Foreskin keratinocyte (primary cell): ENCODE measurements at places on chromosomes 3 and 15. TPM values are rescaled to one million over a fixed set of nuclear protein-coding genes. Genes with fewer than 3 reads are reported as not detected.
A peak's percentile ranks its signal among the peaks of the same experiment; 100 is the strongest.

AADAC gene
- total RNA-seq, result not detected in 2 replicates

SEMA6D gene
- 0.74 and 1.2 TPM in 2 replicates for total RNA-seq

EFCAB12 gene
- total RNA-seq, result 0.24 and 0.32 TPM in 2 replicates

FOXL2 gene
- total RNA-seq, result 0.42 and 0.88 TPM in 2 replicates

CBLB gene
- total RNA-seq, result 5.3 and 8.2 TPM in 2 replicates

GPR176 gene
- 46.2 and 49.1 TPM in 2 replicates for total RNA-seq

TRIM71 gene
- not detected in 2 replicates for total RNA-seq

TIPIN gene
- total RNA-seq, result 16.0 and 16.6 TPM in 2 replicates

ARID3B gene
- 7.9 and 8.6 TPM in 2 replicates for total RNA-seq

SLC28A2 gene
- not detected in 2 replicates for total RNA-seq

LIPH gene
- 0.03 and 0.07 TPM in 2 replicates for total RNA-seq

GOLGA6L7 gene
- total RNA-seq, result not detected in 2 replicates

LYZL4 gene
- total RNA-seq, result not detected in 2 replicates

PRRT3 gene
- total RNA-seq, result 1.5 and 1.9 TPM in 2 replicates

TTLL13 gene
- total RNA-seq, result 0.07 TPM in 1 of 2 replicates, not detected in the other

DNA sequence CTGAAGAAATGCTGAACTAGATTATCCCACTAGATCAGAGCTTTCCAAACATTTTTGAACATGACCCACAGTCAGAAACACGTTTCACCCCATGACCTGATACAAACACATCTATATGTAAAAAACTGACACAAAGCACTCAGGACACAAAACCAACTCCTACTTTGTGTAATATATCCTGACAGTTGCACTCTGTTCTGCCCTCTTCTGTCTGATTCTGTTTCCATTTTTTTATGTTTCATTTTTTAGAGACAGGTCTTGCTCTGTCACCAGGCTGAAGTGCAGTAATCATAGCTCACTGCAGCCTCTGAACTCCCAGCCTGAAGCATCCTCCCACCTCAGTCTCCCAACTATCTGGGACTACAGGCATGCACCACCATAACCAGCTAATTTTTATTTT is 15.8 kb upstream of the RFTN1 start:
- no peak for DNase-seq

- no peak for DNase-seq
Observed at GRCh38 chr3:150145659-150146058, 175.0 kb upstream of the PFN2 start.

- no peak for DNase-seq
Observed at GRCh38 chr3:151330899-151331298, 1.6 kb upstream of the P2RY13 start.

- no peak for DNase-seq
Observed at GRCh38 chr3:42605546-42606173, 5.2 kb downstream of the NKTR start.

DNA sequence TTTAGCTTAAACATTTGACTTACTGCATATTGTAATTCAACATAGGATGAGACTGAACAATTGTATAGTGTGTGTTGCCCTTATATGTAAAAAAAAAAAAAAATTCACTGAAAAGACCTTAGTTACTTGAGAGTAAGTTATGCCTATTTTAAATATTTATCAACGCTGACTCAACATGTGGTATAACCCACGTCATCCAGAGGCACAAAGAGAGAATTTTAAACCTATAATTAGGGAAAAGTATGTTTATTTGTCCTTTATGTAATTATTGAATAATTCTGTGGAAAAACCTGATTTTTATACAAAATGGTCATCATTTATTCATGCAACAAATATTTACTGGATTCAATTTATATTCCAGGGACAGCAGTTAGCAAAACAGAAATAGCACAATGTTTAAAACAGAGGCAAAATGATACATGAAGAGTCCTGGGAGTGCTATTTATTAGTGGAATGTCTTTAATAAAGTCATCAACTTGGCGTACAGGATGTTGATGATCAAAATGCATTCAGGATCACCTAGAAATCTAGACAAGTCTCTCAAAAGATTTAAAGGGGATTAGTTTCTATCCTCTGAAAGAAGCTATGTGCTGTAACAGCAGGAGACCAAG is 223.7 kb downstream of the PCCB start:
- no peak for DNase-seq

- DNase-seq, result no peak
Observed at GRCh38 chr3:128561504-128561903, 68.5 kb upstream of the GATA2 start.

DNA sequence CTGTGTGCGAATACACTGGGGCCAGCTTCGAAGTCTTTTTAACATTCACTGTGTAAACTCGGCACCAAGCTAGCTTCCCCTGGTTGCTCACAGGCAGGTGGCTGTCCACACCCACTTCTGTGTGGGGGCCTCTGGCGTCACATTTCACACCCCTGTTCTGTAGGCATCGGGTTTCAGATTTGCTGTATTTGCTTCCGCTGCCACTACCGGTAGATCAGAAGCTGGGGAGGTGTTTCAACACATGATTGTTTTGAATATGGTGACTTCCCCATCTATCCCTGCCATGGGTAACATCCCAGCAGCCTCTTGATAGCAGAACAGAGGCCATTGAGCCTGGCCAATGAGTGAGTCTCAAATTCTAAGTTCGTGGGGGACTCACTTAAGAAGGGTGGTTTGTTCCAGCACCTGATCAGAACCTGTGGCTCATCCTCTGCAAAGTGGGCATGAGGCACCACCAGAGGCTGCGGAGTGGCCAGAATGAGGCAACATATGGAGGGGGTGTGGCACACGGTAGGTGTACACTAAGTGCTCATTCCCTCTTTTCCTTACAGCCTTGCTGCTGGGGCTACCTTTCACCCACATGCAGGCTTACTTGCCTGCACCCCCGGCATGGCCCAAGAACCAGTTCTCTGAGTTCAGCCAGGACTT is 61.5 kb downstream of the IQSEC1 start:
- no peak for DNase-seq

- no peak for DNase-seq
Observed at GRCh38 chr3:13582366-13583250, 33.7 kb downstream of the FBLN2 start.

GRCh38 chr3:50524746-50525145 is 21.3 kb upstream of the CACNA2D2 start:
- DNase-seq, result no peak

- DNase-seq, result no peak
Observed at GRCh38 chr3:79968418-79968817, 200.6 kb upstream of the ROBO1 start.

- no peak for DNase-seq
Observed at GRCh38 chr3:87088430-87088992, 97.6 kb upstream of the VGLL3 start.

- DNase-seq, result no peak
Observed at GRCh38 chr15:90130291-90130690, 28.0 kb upstream of the IDH2 start.

GRCh38 chr15:32222716-32223115 is 180.4 kb downstream of the GOLGA8K start:
- DNase-seq, result no peak

- DNase-seq, result no peak
Observed at GRCh38 chr3:55554634-55555425, 67.7 kb upstream of the WNT5A start.

DNA sequence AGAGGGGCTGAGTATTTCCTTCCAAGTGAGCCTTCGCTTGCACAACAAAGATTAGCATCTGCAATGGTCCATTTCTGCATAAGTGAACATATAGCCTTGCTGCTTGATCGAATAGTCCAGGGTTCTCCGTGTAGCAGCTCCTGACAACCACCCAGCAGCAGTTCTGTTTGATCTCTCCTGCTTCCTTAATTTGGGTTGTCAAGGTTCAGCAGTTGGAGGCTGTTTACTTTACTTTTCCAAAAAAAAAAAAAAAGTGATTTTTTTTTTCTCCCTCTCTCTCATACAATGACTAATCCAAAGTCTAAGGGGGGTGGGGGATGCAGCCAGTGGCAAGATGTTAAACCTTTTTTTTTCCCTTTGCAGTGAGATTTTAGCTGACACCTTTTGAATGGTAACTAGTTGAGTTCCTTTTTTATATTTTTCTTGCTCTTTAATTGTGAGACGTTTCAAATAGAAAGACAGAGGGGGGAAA is 3.6 kb downstream of the FOXP1 start:
- no peak for DNase-seq

- no peak for DNase-seq
Observed at GRCh38 chr3:173785004-173785403, 387.5 kb downstream of the NLGN1 start.

DNA sequence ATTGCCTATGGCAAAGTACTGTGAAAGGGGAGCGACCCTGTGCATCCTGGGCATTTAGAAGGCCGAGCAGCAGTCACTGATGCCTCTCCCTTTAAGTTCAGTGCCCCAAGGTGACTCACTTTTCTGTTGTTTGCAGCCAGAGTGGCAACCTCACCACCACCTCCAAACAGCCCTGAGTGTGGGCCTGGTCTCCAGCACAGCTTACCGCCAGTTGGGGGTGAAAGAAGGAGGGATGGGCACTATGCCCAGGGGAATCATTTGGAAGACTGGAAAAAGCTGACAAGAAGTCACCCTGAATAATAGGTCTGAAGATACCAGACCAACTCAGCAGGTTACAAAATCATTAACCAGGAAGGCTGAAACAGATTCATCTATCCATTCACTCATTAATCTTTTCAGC is 571.8 kb downstream of the EPHB1 start:
- no peak for DNase-seq

- DNase-seq, result no peak
Observed at GRCh38 chr3:120796976-120797375, 54.4 kb downstream of the GTF2E1 start.

DNA sequence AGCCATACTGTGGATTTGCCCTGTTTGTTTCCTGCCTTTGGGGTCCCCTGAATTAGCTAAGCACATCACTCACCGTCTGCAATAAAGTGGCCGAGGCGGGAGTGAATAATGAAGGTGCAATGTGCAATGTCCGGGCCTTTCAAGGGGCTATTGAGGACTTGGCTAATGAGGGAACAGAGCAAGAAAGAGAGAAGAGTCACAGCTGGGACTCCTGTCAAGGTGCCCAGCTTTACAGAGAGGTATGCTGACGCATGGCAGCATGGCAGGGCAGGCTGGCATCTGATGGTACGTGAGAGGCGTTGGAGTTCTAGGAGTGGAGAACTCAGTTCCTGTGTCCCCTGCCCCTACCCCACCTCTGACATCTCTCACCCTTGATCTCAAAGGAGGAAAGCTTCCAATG is 13.8 kb upstream of the ATP2B2 start:
- DNase-seq, result no peak

DNA sequence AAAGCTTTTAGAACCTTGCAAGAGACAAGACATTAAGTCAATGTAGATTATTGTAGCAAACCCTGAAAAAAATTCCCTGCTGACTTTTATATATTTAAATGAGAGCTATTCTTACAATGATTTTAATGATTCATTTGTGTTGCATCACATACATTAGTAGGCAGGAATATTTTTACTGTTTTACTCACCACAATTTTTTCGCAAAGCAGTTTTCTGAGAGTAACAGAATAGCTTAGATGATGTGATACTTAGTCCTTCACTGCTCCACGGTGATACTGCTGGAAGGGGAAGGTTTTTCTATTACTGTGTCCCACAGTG is 43.9 kb upstream of the CLRN1 start:
- no peak for DNase-seq

GRCh38 chr3:107345822-107346405 is 31.3 kb upstream of the CCDC54 start:
- DNase-seq, result no peak

- DNase-seq, result no peak
Observed at GRCh38 chr15:24684313-24684712, 8.7 kb downstream of the NPAP1 start.

DNA sequence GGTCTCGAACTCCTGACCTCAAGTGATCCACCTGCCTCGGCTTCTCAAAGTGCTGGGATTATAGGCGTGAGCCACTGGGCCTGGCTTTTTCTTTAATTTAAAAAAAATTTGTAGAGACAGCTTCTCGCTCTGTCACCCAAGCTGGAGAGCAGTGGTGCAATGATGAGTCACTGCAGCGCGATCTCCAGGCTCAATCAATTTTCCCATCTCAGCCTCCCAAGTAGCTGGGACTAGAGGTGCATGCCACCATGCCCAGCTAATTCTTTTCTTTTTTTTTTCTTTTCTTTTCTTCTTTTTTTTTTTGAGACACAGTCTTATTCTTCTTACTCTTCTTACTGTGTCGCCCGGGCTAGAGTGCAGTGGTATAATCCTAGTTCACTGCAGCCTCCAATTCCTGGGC is 19.8 kb downstream of the TUBGCP4 start:
- DNase-seq, result no peak

GRCh38 chr3:50427217-50427616 is 67.9 kb upstream of the TMEM115 start:
- no peak for DNase-seq

DNA sequence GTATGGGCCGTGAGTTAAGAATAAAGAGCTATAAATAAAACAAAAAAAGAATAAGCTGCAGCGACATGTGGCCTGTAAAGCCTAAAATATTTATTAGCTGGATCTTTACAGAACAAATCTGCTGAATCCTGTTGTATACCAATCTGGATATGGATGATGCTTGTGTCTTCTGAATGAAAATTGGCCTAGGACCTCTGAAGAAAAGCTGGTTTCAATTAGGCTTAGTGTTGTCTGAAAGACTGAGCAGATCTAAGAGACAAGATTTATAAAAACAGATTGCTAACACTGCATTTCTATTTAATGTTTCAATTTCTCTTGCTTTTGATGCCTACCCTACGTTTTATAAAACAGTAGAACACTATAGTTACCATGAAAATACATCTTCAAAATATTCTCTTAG is 57.9 kb downstream of the ST3GAL6 start:
- no peak for DNase-seq

DNA sequence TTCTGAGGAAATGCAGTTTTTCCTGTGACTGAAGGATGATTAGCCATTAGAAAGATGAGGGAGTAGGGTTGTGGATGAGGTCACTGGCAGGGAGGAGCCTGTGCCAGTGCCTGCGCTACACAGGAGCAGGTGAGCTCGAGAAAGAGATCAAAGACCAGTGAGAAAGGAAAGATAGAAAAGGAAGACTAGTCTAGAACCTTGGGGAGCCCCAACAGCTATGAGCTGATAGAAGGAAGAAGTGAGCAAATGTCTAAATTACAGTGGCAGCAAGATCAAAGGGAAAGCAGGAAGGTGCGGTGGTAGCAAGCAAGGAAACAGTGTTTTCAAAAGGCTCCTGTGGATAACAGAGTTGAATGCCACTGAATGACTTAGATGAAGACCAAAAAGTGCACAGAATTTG is 39.6 kb downstream of the LNP1 start:
- DNase-seq, result no peak

DNA sequence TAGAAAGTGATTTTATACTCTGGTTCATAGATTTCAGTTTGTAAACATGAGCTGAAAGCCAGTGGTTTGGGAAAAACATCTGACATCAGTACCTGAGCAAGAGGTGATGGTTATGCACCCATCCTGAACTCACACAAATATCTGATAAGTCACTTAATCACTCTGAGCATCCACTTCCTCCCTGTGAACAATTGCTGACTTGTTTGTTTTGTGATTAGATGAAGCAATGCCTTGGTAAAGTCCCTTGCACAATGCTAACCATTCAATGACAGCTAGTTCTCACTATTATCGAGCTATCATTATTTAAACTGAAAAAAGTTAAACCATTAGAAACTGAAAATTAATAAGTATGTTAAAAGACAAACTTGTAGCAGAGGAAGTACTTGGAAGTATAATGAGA is 303.0 kb downstream of the PLOD2 start:
- DNase-seq, result peak; percentile 52

GRCh38 chr15:68435966-68436365 is 4.0 kb upstream of the ITGA11 start:
- DNase-seq, result no peak

- DNase-seq, result no peak
Observed at GRCh38 chr3:110341047-110341446, 730.6 kb upstream of the NECTIN3 start.
